Stimulated activated CD8-positive, alpha-beta memory T cell treated with anti-CD3 and anti-CD28 coated beads, Interleukin-7, amount 100 ng/mL, for 4 hours (primary cell): ENCODE measurements at places on chromosomes 5 and 9.

DNA sequence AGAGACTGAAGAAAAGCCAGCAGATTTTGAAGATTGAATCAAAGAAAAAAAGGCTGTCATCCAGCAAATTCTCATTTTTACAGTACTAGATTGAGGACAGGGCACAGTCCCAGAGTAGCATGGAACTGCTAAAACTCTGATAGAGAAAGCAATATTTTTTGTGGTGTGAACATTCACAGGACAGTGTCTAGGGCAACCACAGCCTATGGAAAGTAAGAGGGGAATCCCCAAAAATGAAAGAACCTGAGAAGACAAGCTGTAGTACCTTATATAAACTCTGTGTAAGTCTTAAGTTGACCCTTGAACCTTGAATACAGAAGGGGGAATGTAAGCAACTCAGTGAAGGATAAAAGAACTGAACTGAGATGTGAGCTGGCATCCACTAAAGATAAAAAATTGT lies 540.3 kb downstream of the HINT1 start:
- DNase-seq, result no peak

- no peak for DNase-seq
These were observed 77.6 kb downstream of the ALDH1A1 start for GRCh38 chr9:72875221-72875620.

DNA sequence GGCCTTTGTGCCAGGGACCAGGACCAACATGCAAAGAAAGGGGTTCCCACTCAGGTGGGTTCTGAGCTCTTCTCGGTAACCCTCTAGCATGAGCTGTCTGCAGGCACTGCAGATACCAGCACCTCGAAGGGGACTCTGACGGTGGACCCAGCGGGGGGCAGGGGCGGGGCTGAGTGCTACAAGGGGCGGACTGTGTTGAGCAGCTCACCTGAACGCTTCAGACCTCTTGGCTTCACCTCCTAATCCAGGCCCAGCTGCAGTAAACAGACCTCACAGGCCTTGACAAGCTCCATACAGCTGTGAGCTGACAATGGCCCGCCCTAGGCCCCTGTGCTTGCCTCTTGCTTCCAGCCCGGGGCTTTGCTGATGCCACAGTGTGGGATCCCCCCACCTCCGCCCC lies 48.4 kb downstream of the C9orf50 start:
- DNase-seq, result no peak

DNA sequence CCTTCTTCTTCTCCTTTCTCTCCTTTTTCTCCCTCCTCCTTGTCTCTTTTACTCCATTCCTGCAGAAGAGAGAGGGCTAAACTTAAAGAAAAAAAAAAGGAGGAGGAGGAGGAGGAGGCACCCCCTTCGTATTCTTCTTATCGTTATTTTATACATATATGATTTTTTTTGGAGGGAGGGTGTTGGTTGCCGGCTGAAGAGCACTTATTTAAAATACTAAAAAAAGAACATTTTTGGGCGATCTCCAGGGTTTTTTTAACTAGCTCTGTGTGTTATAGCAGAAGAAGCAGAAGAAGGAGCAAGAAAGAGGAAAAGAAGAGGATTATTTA lies 381 bp downstream of the NR2F1 start:
- no peak for DNase-seq

DNA sequence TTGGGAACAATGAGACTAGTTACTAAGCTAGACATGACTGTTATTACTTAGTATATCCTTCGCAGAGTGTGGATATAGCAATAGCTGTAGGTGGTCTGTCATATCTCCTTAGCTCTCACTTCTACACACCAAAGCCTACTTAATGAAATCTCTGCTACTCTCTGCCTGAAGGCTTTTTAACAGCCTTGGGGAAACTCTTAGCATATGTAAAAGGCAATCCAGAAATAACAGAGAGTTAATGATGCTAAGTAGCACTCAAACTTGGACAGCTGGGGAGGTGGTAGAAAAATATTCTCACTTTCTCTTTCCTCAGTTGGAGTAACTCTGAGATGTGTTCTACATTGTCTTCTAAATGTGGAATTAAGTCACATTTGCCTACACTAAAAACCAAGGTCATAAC lies 30.2 kb upstream of the C6 start:
- DNase-seq, result no peak

GRCh38 chr9:136607334-136607919 lies 55.3 kb upstream of the EGFL7 start:
- DNase-seq, result no peak

GRCh38 chr9:125687163-125687863 lies 19.7 kb downstream of the MAPKAP1 start:
- DNase-seq, result no peak

GRCh38 chr9:104745852-104746251 lies 1.6 kb upstream of the NIPSNAP3A start:
- DNase-seq, result no peak

DNA sequence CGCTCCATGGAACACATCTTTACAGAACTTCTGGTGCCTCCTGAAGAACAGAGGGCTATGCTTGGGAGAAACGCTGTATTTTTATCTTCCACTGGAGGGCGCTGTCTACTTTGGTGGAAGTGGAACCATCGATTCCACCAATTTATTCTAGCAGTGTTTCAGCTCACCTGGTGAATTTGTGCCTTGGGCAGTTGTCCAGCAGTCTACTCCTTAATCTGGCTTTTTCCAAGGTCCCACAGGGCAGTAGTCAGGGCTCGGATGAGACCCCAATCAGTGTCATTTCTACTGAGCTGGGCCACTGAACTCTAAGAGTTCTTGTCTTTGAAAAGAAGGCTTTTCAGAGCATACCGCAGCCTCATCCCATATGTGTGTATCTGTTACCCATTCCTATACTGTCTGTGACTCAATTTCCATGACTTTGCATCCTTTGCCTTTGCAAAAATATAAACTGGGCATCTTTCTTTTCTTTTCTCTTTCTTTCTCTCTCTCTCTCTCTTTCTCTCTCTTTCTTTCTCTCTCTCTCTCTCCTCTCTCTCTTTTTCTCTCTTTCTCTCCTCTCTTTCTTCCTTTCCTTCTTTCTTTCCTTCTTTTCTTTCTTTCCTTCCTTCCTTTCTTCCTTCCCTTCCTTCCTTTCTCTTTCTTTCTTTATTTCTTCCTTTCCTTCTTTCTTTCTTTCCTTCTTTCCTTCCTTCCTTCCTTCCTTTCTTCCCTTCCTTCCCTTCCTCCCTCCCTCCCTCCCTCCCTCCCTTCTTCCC lies 138.4 kb upstream of the ZNF618 start:
- no peak for DNase-seq

GRCh38 chr9:72371151-72371550 lies 6.1 kb upstream of the ZFAND5 start:
- no peak for DNase-seq

DNA sequence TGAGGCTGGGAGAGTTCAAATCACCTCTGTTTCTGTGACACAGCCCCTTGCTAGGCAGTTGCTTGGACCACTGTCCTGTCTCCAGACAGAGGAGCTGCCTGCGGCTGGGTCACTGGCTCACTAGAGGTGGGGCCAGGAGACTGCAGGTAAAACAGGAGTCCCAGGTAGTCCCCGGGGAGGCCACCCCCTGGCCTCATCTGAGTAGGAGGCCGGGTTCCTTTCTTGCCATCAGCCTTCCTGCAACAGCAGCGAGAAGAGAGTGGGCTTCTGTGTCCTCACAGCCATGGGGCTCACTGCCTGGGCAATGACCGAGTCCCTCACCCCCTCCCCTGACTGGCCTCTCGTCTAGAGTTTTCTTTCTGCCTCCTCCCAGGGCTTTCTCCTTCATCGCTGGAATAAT lies 197.5 kb downstream of the CDK5RAP2 start:
- DNase-seq, result no peak

DNA sequence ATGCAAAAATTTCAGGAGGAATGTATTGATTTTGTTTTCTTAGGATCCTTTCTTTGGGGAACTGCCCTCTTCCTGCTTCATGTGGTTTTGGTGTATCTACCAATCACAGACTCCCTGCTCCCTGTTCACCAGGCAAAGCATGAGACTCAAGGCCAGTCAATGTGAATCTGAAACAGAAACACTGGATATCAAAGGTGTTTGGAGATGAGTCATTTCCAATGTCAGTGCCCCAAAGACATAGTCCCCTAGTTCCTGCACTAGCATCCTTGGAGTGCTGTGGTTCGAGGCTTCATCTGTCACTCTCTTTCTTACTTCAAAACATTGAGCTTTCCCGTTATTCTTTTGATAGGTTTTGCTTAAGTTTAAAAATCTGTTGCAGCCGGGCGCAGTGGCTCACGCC lies 8.1 kb downstream of the PPP3R2 start:
- no peak for DNase-seq
